ENCODE measurements at places on chromosomes 12 and 14.

GRCh38 chr12:66751432-66752113 is 72.7 kb upstream of the GRIP1 start:
- no peak overlapping the region for H3K27ac ChIP-seq
- no peak overlapping the region for H3K4me3 ChIP-seq
- H3K27me3 ChIP-seq, result peaks cover 2% of the 10 kb centered on the region
- DNase-seq, result no peak
- H3K4me1 ChIP-seq, result peaks cover 7% of the 10 kb centered on the region

GRCh38 chr14:74655599-74656395 is 43.8 kb upstream of the LTBP2 start:
- H3K36me3 ChIP-seq, result peaks cover 3% of the 10 kb centered on the region
- H3K4me3 ChIP-seq, result no peak overlapping the region

DNA sequence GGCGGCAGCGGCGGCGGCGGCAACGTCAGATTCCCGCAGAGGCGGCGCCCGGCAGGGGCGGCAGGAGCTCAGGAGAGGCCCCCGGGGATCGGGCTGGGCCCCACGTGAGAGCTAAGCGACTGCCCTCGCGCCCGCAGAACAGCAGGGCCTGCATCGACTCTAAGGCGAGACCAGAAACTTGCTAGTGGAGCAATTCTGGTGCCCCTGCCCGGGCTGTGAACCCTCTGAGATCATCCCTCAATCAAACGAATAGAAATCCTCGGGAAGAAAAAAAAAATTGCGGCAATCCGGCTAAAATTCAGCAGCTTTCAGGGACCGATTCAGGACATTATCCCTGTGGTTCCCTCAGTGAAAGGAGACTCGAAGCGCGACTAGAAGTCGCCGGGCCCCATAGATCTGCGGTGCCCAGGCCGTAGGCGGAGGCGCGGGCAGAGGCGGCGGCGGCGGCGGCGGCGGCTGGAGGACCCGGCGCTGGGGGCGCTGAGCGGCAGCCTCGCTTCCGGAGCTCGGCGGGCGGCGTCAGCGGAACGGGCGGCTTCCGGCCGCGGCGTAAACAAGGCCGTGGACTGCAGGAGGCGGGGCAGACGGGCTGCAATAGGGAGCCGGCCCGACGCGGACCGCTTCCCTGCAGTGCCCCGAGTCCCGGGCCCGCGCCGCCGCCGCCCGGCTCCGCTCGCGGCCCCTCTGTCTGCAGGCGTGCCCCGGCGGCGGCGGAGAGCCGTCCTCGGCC is at the start of gene KLHDC2:
KLHDC2 (plus strand) TSS at position 583 of the 730 bp plus-strand sequence. CDS start 316 bp downstream, outside the sequence.
- peak within 1 kb of the TSS; percentile 99 for H3K27ac ChIP-seq
- peak; percentile 89 for DNase-seq
- H3K27me3 ChIP-seq, result no peaks in the 10 kb centered on the region
- peaks cover 11% of the 10 kb centered on the region for H3K36me3 ChIP-seq

GRCh38 chr12:126936181-126936851 is 1330.7 kb upstream of the TMEM132C start:
- H3K27ac ChIP-seq, result no peak overlapping the region
- no peak for DNase-seq
- H3K4me1 ChIP-seq, result peaks cover 7% of the 10 kb centered on the region
- no peaks in the 10 kb centered on the region for H3K36me3 ChIP-seq

GRCh38 chr14:44135972-44136371 is 371.1 kb downstream of the FSCB start:
- no peaks in the 10 kb centered on the region for H3K4me1 ChIP-seq
- H3K27ac ChIP-seq, result no peak overlapping the region
- no peaks in the 10 kb centered on the region for H3K27me3 ChIP-seq
- H3K4me3 ChIP-seq, result no peak overlapping the region
- DNase-seq, result no peak

DNA sequence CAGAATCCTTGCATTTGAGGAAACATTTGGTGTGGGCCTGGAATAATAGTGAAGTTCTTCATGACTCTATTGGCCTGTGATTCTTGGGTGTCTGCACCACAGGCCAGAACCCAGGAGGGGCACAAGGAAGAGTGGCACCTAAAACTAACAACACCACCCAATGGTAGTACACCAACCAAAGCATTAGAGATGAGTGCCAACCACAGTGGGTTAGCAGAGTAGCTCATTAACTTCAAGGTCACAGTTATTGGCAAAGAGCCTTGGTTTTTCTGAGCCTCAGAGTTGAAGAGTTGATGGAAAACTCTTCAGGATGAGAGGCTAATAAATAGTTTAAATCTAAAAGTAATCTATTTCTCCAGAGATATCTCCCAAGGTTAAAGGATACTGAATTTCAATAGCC is 57.0 kb downstream of the HELB start:
- H3K4me1 ChIP-seq, result no peaks in the 10 kb centered on the region
- H3K27me3 ChIP-seq, result no peaks in the 10 kb centered on the region
- H3K36me3 ChIP-seq, result peaks cover 10% of the 10 kb centered on the region
- no peak overlapping the region for H3K4me3 ChIP-seq
- DNase-seq, result no peak

GRCh38 chr12:60107992-60108391 is 512.2 kb downstream of the SLC16A7 start:
- no peaks in the 10 kb centered on the region for H3K4me1 ChIP-seq
- H3K36me3 ChIP-seq, result no peaks in the 10 kb centered on the region
- DNase-seq, result no peak
- H3K27ac ChIP-seq, result no peak overlapping the region
- no peak overlapping the region for H3K4me3 ChIP-seq

GRCh38 chr12:18487509-18487908 is 226.2 kb downstream of the PIK3C2G start:
- no peaks in the 10 kb centered on the region for H3K4me1 ChIP-seq
- no peaks in the 10 kb centered on the region for H3K36me3 ChIP-seq
- DNase-seq, result no peak
- no peak overlapping the region for H3K27ac ChIP-seq
- no peak overlapping the region for H3K4me3 ChIP-seq

DNA sequence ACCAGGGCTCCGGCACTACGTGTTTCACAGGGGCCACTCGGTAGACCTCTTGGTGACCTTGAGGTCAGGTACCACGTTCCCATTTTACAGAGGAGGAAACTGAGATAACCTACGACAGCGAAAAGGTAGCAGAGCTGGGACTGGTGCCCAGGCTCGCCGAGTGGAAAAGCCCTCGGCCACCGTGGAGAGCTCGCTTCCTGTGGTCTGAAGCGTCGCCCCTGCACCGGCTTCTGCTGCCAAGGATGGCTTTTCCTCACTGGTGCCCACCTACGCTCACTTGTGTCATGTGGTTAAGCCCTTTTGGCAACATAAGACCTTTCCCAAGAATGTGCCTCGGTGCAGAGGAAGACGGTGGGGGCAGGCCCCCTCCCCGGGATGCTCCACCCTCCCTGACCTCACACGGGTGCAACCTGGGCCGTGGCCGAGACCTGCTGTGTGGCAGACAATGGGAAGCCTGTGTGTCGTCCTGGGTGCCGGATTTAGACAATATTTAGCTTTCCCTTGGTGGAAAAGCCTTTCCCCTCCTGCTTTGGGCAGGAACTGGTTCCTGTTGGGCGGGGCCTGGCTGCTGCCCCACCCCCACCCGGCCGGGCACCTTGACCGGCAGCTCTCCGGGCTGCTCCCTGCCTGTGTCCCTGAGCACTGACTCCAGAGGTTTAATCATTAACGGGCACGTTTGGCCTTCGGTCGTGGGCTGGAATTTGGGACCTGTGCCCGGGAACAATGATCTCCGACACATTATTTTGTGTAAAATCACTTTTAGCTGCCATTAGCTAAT is 32.4 kb upstream of the PPP1R13B start:
- H3K27me3 ChIP-seq, result no peaks in the 10 kb centered on the region
- peaks cover 32% of the 10 kb centered on the region for H3K4me1 ChIP-seq
- DNase-seq, result no peak
- H3K36me3 ChIP-seq, result no peaks in the 10 kb centered on the region
- peak overlapping the region; percentile 52 for H3K27ac ChIP-seq
- peak overlapping the region; percentile 80 for H3K4me3 ChIP-seq

DNA sequence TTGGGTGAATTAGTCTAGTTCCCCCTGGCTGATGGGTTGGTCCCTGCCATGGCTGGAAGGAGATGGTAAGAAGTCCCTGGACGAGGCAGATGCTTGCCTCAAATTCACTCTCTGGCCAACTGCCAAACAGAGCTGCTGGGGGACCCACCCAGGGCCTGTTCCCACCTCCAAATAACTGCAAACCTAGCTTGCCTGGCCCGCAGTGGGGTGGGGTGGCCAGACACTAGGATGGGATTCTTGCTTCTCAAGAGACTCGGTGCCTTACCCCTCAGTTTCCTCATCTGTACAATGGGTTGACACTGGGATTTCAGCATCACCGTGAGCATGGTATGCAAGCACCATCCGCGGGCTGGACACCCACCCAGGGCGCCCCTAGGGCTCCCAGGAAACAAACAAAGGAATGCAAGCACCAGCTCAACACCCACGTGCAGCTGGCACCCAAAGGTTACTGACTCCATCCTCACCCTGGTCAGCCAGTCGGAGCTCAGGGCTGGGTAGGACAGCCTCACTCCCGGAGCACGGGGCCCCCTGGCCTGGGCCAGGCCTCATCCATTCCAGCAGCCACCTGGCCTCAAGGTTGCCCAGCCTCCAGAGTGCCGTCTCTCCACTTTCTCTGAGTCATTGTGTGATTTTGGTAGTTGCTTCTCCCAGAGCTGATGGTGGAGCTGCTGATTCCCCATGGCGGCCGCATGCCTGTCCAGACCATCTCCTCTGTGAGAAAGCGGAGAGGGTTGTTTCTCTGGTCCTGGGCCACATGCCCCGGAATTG is 205.2 kb upstream of the RTL1 start:
- DNase-seq, result no peak
- no peak overlapping the region for H3K4me3 ChIP-seq
- H3K36me3 ChIP-seq, result no peaks in the 10 kb centered on the region
- no peaks in the 10 kb centered on the region for H3K4me1 ChIP-seq
- H3K27me3 ChIP-seq, result no peaks in the 10 kb centered on the region

GRCh38 chr12:103205906-103206305 is 248.4 kb downstream of the ASCL1 start:
- no peaks in the 10 kb centered on the region for H3K4me1 ChIP-seq
- H3K27me3 ChIP-seq, result no peaks in the 10 kb centered on the region
- H3K36me3 ChIP-seq, result no peaks in the 10 kb centered on the region
- DNase-seq, result no peak
- H3K4me3 ChIP-seq, result no peak overlapping the region

DNA sequence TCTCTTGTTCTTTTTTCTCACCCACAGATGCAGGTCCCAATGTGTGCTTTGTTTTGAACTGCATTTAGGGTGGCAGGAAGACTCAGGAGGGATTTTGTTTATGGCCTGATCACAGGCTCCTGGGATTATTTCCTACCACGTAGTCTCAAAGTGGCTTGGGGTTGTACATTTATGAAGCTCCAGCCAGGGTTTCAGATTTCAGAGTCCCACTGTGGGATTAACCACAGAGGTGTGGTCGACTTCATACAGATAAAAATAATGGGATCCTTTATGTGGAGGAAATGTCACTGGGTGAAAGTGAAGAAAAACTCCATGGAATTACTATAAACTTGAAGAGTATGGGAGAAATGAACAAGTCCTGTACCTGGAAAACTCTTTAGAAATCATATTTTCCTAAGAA is 14.2 kb upstream of the PPP1R1A start:
- H3K4me1 ChIP-seq, result peaks cover 4% of the 10 kb centered on the region
- H3K27me3 ChIP-seq, result no peaks in the 10 kb centered on the region
- no peak overlapping the region for H3K4me3 ChIP-seq
- no peaks in the 10 kb centered on the region for H3K36me3 ChIP-seq

DNA sequence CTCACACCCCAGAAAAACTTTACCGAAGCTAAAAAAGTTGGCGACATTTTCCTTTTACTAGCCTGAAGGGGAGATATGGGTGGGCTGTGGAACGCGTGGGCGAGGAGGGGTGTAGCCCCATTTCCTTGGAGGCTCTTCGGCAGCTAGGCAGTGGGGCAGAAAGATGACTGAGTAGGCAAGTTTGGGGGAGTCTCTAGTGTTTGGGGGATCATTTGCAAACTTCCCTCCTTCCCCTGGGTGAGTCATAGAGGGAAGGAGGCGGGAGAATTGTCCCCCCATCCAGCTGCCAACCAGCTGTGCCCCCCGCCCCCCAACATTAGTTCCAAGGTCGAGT is 2.3 kb downstream of the GLI1 start:
- H3K36me3 ChIP-seq, result no peaks in the 10 kb centered on the region
- no peaks in the 10 kb centered on the region for H3K27me3 ChIP-seq
- H3K4me3 ChIP-seq, result peak overlapping the region; percentile 96
- peaks cover 41% of the 10 kb centered on the region for H3K4me1 ChIP-seq
- H3K27ac ChIP-seq, result peak overlapping the region; percentile 93
- DNase-seq, result no peak

DNA sequence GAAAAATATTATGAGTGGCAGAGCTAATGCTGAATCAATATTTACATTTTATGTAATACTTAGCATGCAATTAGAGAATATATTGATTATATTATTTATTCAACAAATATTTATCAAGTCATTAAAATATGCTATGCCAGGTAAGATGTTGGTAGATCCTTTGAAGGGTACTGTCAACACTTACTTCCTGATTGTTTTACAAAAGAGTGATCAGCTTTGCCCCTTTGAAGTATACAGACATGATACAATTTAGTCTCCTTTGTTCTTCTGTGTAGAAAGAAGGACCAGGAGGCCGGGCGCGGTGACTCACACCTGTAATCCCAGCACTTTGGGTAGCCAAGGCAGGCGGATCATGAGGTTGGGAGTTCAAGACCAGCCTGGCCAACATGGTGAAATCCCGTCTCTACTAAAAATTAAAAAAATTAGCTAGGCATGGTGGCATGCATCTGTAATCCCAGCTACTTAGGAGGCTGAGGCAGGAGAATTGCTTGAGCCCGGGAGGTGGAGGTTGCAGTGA is 73.9 kb upstream of the IFNG-AS1 start:
- no peak overlapping the region for H3K27ac ChIP-seq
- DNase-seq, result no peak
- H3K4me1 ChIP-seq, result peaks cover 8% of the 10 kb centered on the region
- no peak overlapping the region for H3K4me3 ChIP-seq

DNA sequence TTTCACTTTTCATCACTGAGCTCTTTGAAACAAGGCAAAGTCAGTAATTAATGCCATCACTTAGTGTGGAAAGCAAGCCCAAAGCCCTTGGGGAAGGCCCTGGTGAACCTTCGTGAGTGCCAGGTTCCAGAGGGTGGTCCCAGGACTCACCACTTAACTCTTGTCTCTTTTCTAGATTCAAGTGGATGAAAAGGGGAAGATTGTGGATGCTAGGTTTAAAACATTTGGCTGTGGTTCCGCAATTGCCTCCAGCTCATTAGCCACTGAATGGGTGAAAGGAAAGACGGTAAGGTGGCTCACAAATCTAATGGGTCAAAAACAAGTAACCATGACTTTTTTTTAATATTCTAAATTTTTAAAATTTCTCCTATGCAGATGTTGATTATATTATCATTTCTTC is 2.8 kb downstream of the ISCU start:
- H3K36me3 ChIP-seq, result peaks cover 17% of the 10 kb centered on the region
- no peak for DNase-seq
- no peak overlapping the region for H3K27ac ChIP-seq
- peaks cover 85% of the 10 kb centered on the region for H3K4me1 ChIP-seq

Data from naive thymus-derived CD8-positive, alpha-beta T cell (primary cell).